ENCODE measurements at places on chromosomes 6 and 20.

- DNase-seq: peak; percentile 89
Observed at GRCh38 chr20:316316-317068, 8.9 kb upstream of the SOX12 start.

GRCh38 chr6:66937180-66937579, 1230.2 kb upstream of the EYS start:
- no peak for DNase-seq

DNA sequence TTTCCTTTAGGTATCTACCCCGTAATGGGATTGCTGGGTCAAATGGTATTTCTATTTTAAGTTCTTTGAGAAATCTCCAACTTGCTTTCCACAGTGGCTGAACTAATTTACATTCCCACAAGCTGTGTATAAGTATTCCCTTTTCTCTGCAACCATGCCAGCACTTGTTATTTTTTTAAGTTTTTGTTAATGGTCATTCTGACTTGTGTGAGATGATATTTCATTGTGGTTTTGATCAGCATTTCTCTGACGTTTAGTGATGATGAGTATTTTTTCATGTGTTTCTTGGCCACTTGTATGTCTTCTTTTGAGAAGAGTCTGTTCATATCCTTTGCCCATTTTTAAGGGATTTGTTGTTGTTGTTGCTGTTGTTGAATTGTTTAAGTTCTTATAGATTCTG, 871.1 kb downstream of the KIF16B start:
- DNase-seq: no peak

- no peak for DNase-seq
Observed at GRCh38 chr20:45308117-45308778, at the start of gene MATN4. Gene MATN4, minus strand, starts transcription at chr20:45308299. Its CDS starts 2,717 bp downstream, at chr20:45305582.

DNA sequence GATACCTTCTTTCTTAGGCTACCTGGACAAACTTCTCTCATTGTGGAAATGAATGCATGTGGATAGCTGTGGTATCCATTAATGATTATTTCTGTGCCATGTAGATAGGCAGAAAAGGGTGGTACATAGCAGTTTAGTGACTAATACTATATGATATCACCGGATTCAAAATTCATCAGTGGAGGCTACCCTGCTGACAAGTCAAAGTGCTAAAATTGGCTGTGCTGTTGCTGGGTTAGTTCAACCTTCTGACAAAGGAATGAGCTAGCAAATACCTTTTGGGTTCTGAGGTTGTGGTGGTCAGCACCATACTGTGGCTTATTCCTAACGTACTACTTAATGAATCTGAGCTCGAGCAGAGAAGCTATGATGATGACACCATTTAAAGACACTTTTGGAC, 109.1 kb downstream of the TFAP2B start:
- DNase-seq: no peak

DNA sequence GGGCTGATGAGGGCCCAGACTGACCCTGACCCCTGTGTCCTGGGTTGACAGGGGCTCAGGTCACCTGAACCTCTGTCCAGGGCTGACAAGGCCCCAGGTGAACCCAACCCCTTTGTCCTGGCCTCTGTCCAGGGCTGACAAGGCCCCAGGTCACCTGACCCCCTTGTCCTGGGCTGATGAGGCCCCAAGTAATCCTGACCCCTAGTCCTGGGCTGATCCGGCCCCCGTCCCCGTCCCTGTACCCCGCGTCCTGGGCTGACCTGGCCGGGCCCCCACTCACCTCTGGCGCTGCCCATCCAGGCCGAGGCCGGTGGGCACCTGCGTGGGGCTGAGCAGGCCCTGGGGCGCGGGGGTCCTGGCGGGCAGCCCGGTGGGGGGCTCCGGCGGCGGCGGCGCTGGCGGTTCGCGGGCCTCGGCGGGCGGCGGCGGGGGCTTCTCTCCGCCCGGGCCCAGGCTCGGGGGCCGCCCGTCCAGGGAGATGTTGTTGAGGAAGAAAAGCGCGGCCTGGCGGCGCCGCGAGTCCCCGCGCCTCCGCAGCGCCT, 379 bp downstream of the CABLES2 start:
- DNase-seq: no peak

GRCh38 chr6:145327586-145327985, 407.7 kb downstream of the EPM2A start:
- no peak for DNase-seq

DNA sequence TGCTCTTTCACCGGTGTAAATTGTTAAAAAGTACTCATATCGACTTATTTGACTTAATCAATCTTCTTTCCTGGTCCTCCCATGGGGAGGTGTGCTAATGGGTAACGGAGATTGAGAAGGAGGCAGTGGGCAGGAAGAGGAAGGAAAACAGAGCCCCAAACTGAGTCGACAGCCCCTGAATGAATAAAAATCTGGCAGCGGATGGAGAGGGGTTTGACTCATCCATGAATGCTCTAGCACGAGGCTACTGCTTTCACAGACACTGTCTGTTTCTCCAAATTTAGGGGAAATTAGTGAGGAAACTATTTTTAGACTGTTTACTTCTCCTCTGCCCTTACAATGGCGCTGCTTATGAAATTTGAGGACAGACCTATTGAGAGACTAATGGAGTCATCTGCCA, 142.2 kb upstream of the ATXN1 start:
- DNase-seq: peak; percentile 11

DNA sequence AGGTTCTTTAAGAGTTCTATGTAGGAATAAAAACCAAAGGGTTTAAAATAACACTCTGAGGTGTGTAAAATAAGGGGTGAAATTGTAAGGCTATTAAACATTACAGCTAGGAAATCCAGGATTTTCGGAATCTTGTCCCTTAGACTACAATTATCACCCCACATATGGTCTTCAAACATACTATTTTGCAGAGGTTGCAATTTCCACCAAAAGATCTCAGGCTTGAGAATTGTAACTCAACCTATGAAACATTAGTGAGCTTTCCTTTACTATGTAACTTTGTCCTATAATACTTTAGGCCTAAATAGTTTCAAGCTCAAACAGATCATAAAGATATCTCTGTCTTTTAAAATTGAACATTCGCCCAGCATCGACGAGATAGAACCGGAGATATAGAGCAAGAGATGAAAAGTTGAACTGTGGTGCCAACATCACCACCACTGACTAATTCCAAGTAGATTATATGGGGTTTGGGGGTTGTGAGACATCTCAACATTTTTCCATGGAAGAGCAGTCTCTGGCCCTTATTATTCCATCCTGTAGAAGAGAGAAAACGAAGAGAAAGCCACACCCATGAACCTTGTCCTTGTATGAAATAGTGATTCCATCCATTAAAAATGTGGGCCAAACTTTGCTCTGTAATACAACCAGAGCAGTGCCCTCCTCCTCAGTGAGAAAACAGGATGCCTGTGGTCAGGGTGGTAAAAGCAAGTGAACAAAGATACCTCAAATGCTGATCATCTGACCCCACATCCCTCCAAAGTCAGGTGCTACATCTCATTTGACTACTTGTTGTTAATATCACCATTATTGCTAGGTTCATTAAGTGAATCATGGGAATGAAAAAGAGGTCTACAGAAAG, 284.5 kb upstream of the GJE1 start:
- no peak for DNase-seq

DNA sequence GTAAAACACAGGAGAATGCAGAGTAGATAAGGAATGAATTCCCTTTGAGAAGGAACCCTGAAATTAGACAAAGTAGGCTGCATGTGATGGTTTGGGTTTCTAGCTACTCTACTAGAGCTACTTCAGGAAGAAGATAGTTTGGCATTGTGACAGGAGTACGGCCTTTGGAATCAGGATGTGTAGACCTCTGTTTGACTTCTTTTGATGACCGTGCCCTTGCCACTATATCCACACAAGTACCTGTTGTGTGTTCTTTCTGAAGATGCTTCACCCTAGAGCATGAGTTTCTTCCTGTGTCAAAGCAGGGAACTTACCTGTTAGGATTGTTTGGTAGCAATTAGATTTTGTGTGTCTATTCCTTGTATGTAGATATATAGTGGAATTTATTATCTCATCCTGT, 41.7 kb downstream of the CD2AP start:
- no peak for DNase-seq

- DNase-seq: no peak
Observed at GRCh38 chr6:123811378-123811777, 7.7 kb downstream of the NKAIN2 start.
